ENCODE measurements at places on chromosomes 13 and 19.

DNA sequence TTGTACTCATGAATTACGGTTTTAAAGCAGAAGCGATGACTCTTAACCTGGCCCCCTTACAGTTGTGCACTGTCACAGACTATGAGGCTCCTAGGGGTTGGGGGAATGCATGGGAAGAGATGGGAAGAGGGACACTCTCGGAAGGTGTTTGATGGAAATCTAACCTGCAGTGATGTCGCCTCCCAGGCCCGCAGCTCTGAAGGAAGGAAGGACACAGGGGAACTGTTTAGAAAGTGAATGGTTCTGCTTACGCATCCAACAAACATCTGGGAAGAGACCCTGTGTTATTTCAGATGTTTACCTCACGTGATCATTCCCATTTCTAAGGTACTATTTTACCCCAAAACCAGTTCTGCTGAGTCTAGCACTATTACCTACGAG is 48.0 kb upstream of the SLC7A9 start:
- DNase-seq: no peak

DNA sequence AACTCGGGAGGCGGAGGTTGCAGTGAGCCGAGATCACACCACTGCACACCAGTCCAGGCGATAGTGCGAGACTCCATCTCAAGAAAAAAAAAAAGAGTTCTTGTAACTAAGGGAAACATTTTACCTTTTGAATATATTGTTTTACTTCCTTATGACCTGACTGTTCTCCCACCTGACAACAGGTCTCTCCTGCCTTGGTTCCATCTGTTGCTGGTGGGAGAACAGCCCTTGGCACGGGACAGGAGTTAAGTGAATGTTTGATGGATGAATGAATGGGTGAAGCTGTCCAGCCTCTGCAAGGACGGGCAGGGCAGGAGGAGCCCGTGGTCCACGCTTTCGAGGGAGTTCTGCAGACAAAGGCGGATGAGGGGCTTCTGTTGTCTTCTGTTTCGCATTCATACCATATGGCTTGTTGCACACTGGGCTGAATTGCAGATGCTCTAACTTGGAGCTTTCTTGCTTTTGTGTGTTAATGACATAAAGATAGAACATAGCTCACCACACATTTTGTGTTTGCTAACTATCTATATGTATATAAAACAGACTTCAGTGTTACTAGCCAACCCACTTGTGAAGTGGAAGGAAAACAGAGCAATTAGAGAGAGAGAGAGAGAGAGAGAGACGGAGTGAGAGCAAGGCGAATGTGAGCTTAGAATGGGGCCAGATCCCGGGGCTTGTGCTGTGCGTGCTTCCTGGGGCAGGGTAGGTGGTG is 16.2 kb upstream of the CCNE1 start:
- DNase-seq: no peak

- DNase-seq: no peak
Observed at GRCh38 chr13:97658556-97658955, 224.6 kb downstream of the RAP2A start.

DNA sequence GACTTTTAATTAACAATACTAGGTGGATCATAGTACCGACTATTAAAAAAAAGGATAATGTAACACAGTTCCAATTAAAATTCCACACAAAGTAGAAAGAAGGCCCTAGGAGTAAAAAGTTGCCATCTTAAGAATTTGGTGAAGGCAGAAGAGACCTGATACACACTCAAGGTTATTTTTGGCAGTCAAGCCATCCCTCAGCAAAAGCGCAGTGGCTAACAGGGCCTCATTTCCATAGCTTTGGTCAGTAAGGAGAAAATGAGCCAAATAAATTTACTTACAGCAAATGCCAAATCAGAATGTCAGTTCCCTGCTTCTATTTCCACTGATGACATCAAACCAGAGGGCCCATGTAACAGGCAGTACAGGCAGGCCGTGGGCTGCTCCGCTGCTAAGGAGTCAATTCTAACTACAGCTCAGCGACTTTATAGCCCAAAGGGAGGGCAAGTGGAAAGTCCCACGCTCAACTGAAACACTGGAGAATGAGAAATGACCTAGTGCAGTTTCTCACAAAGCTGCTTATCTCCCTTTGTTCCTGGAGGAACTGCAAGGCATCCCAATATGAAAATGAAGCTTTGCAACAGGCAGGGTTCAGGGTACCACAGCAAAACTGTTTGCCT is 6.3 kb downstream of the ARGLU1 start:
- DNase-seq: no peak

GRCh38 chr13:43077906-43078305 is 54.5 kb downstream of the DNAJC15 start:
- DNase-seq: no peak

DNA sequence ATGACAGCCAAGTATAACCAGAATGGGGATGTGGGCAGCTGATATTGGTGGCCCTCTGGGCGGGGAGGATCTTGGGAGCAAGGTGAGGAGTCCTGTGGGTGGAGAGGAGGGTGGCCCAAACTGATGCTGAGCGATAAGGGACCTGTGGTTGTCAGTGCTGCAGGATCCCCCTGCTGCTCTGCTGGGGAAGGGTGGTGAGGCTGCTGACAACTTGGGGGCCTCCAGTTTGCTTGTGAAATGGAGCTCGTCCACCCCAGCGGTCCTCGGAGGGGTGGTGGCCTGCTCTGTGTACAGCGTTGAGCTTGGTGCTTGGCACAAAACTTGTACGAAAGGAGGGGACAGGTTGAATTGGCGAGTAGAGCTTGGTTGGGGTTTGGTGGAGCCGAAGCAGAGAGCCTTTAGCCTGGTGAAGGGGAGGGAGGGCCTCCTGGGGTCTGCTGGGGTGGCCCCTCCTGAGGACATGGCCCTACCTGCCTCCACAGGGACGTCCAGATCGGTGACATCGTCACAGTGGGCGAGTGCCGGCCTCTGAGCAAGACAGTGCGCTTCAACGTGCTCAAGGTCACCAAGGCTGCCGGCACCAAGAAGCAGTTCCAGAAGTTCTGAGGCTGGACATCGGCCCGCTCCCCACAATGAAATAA is 2.9 kb downstream of the RPS11 start:
- no peak for DNase-seq

- no peak for DNase-seq
Observed at GRCh38 chr13:67538906-67539305, 308.8 kb upstream of the PCDH9 start.

DNA sequence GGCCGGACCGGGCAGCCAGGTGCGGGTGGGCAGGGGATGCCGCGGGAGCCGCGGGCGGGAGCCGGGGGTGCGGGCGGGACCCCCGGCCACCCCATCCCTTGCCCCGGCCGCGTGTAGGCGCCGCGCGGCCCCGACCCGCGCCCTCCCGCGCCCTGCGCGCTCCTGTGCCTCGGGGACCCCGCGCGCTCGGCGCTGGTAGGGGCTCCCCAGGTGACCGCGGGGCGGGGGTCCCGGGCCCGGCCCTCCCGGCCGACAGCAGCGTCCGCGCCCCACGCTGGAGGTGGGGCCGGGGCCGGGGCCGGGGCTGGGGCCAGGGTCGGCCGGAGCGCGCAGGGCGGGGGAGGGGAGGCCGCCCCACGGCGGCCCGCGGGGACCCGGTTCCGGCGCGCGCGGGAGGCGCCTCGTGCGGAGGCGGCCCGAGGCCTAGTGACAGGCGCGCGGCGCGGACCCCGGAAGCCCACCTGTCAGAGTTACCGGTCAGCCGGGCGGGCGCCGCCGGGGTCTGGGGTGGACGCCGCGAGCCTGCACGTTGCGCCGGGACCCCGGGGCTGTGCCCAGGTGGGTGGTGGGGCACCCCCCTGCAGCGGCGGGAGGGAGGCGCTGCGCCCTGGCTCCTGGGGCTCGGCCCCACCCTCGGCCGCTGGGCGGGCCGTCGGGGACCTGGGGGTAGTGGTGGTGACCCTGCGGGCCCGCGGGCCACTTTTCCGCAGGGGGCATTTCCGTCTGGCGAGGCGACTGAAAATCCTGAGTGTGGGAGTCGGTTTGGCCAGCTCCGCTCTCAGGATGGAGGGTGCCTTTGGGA is 518 bp downstream of the TFDP1 start:
- no peak for DNase-seq

All from SW 1271 (cell line).